NCI-H748 treated with DMSO at 0.1 percent for 48 hours (cell line): ENCODE measurements at places on chromosomes 2 and 18.

DNA sequence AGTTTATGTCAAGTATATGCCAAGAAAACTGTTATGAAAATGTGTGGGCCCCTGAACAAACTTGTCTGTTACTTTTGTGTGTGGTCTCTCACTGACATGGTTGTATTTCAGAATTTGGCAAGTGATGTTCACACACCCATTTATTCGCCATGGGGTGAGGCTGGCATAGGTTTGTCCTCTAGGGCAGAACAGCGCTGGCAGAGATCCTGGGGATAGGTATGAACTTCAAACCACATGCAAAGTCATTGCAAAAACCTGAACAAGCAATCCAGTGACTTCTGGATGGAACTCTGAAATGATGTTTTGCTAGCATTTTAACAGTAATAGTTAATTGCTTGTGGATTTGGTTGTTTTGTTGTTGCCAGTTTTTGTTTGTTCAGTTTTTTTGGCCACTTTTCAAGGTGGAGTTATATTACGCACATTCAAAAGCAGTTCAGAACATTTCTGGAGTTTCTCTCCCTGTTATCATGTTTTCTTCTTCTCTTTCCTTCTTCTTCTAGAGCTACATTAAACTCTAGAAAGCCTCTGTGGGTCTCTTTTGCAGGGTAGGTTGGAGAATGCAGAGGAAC lies 78.5 kb downstream of the MDH1 start:
- no peak for DNase-seq

GRCh38 chr2:190582736-190583506 lies 48.4 kb upstream of the NEMP2 start:
- no peak for DNase-seq

GRCh38 chr2:10926191-10926820 lies 14.6 kb downstream of the KCNF1 start:
- DNase-seq, result no peak

DNA sequence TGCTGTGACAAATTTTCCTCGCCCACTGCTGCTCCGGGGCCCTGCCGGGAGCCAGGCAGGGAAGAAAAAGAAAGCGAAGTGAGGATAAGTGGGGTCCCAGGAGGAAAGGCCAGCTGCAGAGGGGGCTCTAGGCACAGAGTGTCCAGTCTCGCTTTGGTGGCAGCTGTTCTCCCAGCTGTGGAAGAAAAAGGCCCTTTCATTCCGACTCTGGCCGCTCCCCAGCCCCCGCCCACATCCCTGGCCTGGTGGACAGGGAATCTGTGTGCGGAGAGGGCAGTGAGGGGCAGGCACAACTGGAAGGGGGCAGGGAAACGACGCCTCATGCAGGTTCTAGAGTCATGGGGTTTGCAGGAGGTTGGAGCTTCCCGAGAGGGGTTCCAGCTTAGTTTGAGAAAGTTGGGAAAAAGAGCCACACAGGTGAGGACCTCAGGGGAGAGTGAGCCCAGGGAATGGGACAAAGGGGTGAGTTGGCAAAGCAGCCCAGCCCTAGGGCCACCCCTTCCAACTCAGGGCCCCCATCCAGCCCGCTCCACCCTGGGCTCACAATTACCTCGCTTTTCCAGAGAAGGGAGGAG lies 1.8 kb downstream of the RTKN start:
- no peak for DNase-seq

DNA sequence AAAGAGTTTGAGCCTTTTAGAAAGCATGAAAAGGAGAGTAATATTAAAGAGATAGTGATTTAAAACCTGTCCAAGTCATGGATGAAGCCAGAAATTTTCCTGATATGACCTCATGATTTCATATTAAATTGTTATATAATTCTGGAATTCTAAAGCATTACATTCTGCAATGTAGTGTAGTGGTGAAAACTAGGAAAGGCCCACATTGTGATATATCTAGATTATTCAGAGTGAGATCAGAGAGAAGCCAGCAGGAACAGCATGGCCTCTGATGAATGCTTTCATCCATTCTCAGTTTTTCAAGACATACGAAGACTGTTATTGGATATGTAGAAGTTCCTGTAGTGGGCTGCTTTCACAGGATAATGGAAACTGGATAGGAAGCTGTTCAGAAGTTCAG lies 98.8 kb downstream of the LCLAT1 start:
- no peak for DNase-seq

DNA sequence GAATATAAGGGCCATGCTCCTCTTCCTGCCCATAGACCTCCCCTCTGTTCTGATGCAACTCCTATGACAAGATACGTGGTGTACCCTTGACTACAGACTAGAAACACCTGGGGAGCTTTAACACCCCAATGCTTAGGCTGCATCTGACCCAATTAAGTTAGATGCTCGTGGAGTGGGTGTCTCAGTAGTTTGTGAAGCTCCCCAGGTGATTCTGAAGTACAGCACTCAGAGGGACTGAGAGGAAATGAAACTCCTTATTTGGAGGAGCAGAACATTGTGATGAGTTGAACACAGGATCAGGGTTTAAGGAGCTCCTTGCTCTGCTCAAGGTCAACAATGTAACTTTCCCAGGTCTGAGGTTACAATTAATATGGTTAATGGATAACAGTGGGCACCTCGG lies 80.3 kb upstream of the TTC39C start:
- no peak for DNase-seq

- DNase-seq, result no peak
Measured at GRCh38 chr2:100235098-100235497, 87.2 kb downstream of the LONRF2 start.
